CD4-positive, CD25-positive, alpha-beta regulatory T cell (primary cell): ENCODE measurements at places on chromosomes 12 and 14. TPM values are rescaled to one million over a fixed set of nuclear protein-coding genes. Genes with fewer than 3 reads are reported as not detected.

MDP1 gene
- polyA plus RNA-seq = 52.6 TPM

WSCD2 gene
- polyA plus RNA-seq = 0.23 TPM

SFSWAP gene
- polyA plus RNA-seq = 18.2 TPM

TBC1D30 gene
- polyA plus RNA-seq = 0.25 TPM

ZBTB42 gene
- 2.0 TPM for polyA plus RNA-seq

FRMD6 gene
- 0.89 TPM for polyA plus RNA-seq

SYT10 gene
- polyA plus RNA-seq = not detected

DPPA3 gene
- not detected for polyA plus RNA-seq

GPR65 gene
- 12.9 TPM for polyA plus RNA-seq

FSCB gene
- polyA plus RNA-seq = not detected

USP30 gene
- polyA plus RNA-seq = 10.7 TPM

UNC79 gene
- not detected for polyA plus RNA-seq

TPPP2 gene
- polyA plus RNA-seq = not detected

RDH11 gene
- 84.1 TPM for polyA plus RNA-seq

ZNF268 gene
- 9.2 TPM for polyA plus RNA-seq

GNPNAT1 gene
- polyA plus RNA-seq = 13.8 TPM

GSG1 gene
- polyA plus RNA-seq = not detected

YAF2 gene
- polyA plus RNA-seq = 21.1 TPM

CLEC1B gene
- polyA plus RNA-seq = not detected

GSC gene
- not detected for polyA plus RNA-seq

BHLHE41 gene
- not detected for polyA plus RNA-seq

HIF1A gene
- 48.2 TPM for polyA plus RNA-seq

PROX2 gene
- polyA plus RNA-seq = not detected

KRT83 gene
- polyA plus RNA-seq = not detected

KRT7 gene
- 0.56 TPM for polyA plus RNA-seq

CCDC177 gene
- polyA plus RNA-seq = not detected

AKAP5 gene
- not detected for polyA plus RNA-seq

AICDA gene
- polyA plus RNA-seq = not detected

ZDHHC22 gene
- polyA plus RNA-seq = not detected

KLRC4 gene
- not detected for polyA plus RNA-seq

RHEBL1 gene
- polyA plus RNA-seq = 14.9 TPM

CRADD gene
- 20.6 TPM for polyA plus RNA-seq

ERO1A gene
- polyA plus RNA-seq = 48.3 TPM

EML5 gene
- polyA plus RNA-seq = 0.15 TPM

MUCL1 gene
- polyA plus RNA-seq = not detected

ANO2 gene
- polyA plus RNA-seq = not detected

ARF3 gene
- polyA plus RNA-seq = 21.2 TPM

CYP27B1 gene
- not detected for polyA plus RNA-seq

KCNC2 gene
- not detected for polyA plus RNA-seq

KRT78 gene
- not detected for polyA plus RNA-seq

PYGL gene
- not detected for polyA plus RNA-seq

RNASE9 gene
- not detected for polyA plus RNA-seq

TMEM179 gene
- not detected for polyA plus RNA-seq

PTGDR gene
- polyA plus RNA-seq = not detected

ITGB7 gene
- polyA plus RNA-seq = 382 TPM

TRIAP1 gene
- polyA plus RNA-seq = 43.6 TPM
